ENCODE measurements at places on chromosomes 16 and 17.

- DNase-seq = peak; percentile 92
These were observed 5.6 kb downstream of the RARA start for GRCh38 chr17:40314584-40314956.

DNA sequence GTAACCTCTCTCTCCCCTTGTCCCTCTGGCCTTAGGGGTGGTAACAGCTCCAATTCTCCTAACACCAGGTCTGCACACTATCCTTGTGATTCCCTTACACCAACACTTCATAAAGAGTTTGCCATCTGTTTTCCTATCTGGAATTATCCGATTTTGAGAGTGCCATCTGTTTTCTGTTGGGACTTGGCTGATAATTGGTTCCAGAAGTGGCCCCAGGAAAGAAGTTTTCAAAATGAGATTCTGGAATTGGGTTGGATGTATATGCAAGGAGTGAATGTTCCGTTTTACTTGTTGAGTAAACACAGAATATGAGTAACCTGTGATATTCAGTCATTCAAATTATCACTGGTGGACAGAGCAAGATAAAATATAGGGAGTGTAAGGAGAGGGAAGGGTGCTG is 134.1 kb upstream of the HS3ST3A1 start:
- DNase-seq = no peak

DNA sequence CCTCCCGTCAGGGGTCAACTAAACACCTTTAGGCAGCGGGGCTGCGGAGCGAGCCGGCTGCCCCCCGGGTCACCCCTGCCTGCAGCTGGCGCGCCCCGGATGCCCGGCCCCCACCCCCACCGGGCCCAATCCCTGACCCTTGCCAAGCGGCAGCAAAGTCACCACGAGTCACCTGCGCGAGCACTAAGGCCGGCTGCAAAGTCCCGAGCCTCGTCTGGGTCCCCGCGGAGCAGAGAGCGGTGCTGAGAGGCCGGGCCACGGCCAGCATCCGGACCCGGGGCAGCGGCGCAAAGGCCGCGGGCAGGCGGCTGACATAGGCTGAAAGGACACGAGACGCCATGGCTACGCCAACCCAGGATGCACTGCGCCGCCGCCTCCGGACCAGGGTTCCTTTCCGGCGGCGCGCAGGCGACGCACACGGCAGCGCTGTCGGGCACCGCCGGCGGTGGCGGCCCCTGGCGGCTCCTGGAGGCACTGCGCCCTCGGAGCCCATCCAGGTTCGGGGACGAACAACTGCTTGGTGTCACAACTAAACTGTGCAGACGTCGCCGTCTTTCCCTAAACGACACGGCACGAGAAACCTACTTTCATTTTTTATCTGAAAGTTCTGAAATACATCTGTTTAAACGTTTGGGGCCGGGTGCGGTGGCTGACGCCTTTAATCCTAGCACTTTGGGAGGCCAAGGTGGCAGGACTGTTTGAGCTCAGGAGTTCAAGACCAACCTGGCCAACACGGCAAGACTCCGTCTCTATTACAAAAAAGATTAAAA is at the start of gene NDUFAB1:
TSS of gene NDUFAB1 (minus strand) at position 366 of the 770 bp plus-strand sequence. CDS start at position 340, 26 bp downstream.
- DNase-seq = peak; percentile 93

DNA sequence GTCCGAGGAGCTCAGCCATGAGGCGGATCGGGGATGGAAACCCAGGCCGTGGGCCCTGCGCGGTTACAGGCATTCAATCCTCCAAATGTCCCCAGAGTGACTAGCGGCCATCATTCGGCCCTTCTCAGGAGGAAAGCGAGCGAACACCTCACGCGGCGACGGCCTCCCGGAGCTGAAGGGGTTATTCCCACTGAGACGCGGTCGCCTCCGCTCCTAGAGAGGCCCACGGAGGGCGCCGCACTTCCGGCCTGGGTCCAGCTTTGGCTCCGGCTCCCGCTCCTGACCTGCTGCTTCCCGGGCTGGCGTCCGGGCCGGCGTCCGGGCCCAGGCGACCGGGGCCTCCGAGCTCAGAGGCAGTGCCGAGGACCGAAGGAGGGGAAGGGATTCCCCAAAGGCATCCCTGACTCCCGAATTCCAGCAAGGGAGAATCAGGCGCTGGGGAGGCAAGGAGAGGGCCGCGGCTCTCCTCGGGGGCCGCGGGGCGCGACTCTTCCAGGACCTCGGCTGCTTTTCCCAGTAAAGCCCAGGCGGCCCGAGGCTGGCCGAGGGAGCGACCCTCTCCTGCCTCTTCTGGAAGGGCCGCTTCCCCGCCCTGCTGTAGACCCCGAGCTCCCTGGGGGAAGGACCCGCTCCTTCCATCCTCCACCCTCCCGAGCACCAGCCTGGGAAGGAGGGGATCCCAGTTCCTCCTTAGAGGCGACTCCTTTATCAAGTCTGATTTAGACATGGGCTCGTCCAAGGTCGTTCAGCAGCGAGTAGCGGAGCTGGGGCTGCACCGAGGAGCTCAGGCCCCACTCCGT is 18.6 kb upstream of the ZNF629 start:
- DNase-seq = peak; percentile 90

DNA sequence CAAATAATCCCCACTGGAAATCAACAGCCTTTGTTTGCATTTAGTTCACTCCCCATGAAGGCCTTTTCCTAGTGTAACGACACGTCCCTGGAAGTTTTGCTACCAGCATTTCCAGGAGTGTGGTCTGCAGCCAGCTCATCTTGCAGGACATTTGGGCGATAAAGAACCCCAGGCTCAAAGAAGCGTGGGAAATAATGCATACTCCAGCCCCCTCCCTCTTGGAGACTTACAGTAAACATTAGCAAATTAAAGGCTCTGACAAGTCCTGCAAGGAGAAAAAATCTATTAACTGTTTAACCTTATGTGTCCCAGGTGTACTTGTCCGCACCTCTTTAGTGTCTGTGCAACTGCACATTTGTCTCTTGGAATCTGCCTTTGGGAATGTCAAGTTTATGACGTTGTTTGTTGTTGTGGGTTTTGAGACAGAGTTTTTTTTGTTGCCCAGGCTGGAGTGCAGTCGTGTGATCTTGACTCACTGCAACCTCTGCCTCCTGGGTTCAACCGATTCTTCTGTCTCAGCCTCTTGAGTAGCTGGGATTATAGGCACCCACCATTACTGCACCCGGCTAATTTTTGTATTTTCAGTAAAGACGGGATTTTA is 131.1 kb downstream of the ABCC1 start:
- DNase-seq = no peak

DNA sequence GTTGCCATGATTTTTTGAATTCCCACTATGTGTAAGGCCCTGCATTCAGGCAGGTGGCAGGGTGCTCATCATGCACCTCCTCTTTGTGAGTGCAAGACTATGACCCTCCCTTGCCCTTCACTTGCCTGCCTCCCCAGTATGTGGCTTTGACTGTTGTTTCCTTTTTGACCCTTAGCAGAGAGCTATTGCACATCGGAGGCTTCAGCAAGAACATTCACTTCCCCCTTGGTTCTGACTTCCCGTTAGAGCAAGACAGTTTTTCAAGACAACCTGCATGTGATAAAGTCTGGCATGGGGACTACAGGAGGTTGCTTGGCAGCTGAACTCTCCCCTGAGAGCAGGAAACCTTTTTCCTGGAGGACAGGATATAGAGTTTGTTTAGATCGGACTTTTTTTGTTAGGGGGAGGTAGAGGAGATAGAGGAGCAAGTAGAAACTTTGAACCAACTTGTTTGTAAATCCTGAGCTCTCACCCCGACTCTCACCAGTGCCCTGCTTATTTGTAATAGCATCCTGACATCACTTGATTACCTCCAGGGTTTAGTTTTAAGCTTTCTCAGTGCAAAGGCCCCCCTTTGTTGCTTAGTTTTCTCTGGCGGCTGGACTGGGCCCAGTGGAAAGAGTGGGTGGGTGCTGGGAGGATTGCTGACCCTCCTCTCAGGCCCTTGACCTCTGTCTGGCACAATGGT is 34.3 kb downstream of the LIMD2 start:
- DNase-seq = no peak

- DNase-seq = no peak
These were observed 56.0 kb downstream of the PSMD12 start for GRCh38 chr17:67310406-67310805.

GRCh38 chr16:58331024-58331707 is 36.3 kb upstream of the PRSS54 start:
- DNase-seq = no peak

GRCh38 chr16:25138130-25138529 is 26.6 kb downstream of the LCMT1 start:
- no peak for DNase-seq

DNA sequence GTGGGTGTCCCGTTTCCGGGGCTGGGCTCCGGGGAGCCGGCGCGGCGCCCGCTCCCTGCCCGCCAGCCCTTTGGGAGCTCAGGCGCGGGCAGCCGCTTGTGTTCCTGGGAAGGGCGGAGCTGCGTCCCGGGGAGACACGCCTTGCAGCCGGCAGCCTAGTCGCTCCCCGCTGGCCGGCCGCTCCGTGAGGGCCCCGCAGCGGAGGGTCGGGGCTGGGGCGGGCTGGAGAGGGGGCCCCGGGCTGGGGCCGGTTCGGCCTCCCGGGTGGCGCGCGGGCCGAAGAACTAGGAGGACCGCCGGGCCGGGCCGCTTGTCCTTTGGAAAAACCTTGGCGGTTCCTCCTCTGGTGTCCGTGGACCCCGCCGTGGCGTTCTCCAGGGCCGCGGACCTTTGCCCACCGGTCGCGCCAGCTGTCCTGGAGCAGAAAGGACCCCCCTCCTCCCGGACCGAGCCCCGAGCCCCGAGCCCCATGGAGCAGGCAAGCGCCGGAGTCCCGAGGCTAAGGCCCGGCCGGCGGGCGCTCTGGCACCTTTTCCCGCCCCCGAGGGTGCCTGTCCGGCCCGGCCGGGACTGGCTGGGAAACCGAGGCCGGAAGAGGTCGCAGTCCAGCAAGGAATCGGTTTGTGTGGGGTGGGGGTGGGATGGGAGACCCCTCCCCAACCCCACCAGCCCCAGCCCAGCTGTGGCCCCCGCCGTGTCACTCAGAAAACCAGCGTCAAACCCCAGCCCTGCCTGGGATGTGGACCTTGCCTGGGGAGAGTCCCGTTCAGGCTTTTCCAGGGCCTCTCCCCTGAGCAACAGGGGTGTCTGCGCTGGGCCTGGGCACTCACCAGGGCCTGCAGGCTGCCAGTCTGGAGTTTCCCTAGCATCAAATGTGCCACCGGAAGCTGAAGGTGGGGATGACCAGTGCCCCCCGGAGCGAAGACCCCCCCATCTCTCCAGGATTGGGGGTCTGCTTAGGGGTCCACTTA is 6.8 kb upstream of the TBC1D3B start:
- peak; percentile 68 for DNase-seq

- DNase-seq = no peak
These were observed 318 bp upstream of the RBL2 start for GRCh38 chr16:53433930-53434376.

GRCh38 chr17:32854207-32854606 is 22.7 kb downstream of the MYO1D start:
- no peak for DNase-seq

- no peak for DNase-seq
These were observed 601.7 kb downstream of the MAF start for GRCh38 chr16:78998879-78999278.

DNA sequence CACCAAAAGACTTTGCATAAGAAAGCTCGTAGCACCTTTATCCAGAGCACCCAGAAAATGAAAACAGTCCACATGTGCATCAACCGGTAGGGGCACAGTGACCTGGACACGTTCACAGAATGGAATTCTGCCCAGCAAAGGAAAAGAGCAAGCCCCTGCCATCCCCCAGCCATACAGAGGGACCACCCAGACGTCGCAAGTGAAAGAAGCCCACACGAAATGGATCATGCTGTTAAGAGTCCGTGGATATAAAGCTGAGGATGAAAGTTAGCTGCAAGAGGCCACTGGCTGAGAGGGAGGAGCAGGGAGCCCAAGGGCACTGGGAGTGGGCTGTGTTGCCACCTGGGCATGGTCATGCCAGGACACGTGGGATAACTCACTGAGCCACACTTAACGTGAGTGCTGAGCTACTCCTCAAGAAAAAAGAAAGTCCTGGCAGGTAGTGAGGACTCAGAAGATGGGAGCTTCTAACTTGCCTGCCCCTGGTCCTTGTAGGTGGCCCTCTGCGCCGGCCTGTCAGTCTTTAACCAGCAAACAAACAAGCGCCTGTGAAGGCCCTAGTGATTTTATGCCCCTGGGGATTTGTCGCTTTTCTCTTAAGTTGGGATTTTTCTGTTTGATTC is 190.7 kb downstream of the C16orf95 start:
- no peak for DNase-seq

DNA sequence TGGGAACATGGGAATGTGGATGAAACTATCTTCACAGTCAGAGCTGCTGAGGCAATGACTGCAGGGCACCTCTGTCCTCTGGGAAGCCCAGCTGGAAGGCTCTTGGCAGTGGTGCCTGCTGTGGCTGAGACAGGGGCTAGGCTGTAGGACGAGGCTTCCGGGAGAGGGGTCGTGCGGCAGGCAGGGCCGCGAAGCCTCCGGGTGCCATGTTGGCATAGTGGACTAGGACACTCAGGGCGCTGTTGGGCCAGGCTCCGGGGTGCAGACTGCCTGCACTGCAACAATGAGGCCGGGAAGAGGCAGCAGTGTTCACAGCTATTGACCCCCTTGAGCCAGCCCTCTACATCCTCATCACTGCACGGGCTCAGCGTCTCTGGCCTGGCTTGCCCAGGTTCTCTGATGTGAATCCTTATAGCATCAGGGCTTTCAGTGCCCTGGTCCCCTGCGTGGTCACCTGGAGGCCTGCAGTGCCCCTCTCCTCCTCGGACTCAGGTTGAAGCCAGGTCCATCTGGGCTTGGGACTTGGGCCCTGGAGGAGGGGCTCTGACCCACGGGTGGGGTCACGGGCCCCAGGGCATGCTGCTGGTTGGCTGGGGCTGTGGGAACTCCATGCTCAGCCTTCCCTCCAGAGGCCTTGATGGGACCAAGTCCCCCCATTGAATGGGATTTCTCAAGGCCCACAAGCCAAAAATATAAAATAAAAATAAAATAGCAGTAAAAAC is 91.6 kb downstream of the TNFRSF13B start:
- no peak for DNase-seq

DNA sequence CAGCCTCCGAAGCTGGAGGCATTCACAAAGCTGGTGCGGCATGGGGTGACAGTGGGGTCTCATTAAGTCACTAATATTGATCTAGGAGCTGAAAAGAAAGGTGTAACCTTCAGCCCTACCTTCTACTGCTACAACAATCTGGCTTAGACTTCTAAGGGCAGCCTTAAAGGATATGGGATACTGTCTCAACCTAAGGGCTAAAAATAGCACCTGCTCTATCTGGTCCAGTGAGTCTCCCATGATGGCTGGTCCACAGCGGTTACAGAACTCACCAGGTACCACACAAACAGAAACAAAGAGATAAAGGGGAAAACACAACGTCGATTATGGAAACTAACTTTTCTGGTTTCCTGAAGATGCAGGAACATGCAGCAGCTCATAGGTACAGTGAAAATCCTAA is 115.8 kb downstream of the SMG6 start:
- DNase-seq = no peak

DNA sequence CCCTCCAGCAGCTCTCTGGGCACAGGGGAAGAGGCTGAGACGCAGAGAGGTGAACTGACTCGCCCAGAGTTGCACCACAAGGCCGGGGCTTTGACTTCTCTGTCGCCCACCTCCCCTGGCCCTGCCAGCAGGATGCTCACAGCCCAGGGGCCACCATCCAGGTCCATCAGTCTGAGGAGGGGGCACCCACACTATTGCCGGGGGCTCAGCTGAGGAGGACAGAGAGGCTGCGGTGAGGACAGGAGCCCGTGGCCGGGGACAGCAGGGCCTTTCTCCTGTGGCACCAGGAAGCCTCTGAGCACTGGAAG is 32.6 kb downstream of the KDM8 start:
- no peak for DNase-seq

- DNase-seq = no peak
These were observed 151.9 kb upstream of the GSE1 start for GRCh38 chr16:85461022-85461813.
